ENCODE measurements at places on chromosomes 12 and 14.

GRCh38 chr14:58717813-58718212 lies 80.1 kb downstream of the DACT1 start:
- DNase-seq, result no peak

- no peak for DNase-seq
These were observed 13.2 kb upstream of the SLC41A2 start for GRCh38 chr12:104971306-104971705.

DNA sequence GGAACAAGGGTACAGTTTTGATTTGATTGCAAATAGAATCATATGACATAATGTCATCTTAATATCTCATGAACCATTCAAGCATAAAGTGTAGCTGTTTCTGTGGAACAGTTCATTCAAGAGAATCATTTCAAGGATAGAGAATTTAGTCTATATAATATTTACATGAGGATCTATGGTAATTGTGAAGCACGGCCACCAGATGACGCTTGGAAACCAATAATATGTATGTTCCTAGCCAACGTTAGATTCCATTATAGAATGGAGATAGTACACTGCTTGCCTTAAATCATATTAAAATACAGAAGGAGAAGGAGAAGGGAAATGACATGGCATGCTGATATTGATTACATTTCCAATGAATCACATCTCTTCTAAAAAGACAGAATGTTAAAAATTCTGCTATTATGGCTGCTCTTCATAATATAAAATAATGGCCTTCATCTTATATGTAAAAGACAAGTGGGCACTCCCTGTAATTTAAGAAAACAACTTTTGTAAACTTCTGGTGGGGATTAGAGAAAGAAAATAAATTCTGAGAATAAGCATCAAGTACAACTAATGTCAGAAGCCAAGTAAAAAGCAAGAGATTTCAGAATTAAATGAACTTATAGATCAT lies 351.0 kb downstream of the NAV3 start:
- DNase-seq, result peak; percentile 75

DNA sequence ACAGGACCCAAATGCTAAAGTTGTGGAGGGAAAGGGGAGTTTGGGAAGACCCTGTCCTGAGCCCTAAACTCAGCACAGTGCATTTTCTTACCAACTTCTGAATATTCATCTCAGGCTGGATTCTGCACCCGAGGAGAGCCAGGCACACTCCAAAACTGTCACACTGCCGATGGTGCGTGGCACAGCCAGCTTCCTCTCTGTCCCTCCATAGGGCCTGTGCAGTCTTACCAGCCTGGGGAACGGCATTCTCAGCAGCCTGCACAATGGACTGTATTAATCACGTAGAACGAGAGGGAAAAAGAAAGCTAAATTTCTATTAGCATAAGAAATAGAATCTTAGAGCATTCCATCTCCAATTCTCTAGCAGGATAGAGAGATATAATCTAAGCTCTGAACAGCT lies 71.3 kb upstream of the GPATCH2L start:
- no peak for DNase-seq

DNA sequence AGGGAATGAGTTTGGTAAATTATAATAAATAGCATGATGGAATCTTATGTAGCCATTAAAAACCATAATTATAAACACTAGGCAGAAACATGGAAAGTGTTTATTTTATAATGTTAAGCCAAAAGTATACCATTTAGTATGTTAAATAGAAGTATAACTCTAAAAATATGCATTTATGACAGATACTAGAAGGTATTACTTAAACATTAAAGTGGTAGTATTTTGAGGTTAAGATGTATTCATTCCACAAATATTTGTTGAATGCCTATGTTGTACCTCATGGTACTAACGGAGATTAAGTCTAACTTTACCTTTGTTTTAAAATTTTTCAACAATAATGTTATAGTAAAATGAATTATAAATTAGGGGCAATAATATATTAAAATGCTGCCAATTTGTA lies 24.1 kb downstream of the TTC8 start:
- DNase-seq, result no peak

DNA sequence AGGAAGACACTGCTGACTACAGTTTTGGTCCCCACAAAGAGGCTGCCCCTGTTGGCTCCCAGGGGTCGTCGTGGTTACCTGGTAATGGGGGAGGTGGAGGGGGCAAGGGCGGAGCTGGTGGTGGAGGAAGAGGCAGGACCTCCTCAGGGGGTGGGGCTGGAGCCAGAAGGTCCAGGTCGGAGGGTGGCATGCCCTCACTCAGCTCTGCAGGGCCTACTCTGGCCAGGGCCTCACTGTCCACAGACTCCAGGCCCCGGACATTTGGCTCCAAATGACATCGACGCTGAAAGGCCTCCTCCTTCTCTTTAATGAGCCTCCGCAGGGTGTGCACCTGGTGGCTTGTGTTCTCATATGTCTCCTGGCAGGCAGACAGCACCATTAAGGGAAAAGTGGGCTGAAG lies 28.5 kb downstream of the PRPF40B start:
- DNase-seq, result no peak

DNA sequence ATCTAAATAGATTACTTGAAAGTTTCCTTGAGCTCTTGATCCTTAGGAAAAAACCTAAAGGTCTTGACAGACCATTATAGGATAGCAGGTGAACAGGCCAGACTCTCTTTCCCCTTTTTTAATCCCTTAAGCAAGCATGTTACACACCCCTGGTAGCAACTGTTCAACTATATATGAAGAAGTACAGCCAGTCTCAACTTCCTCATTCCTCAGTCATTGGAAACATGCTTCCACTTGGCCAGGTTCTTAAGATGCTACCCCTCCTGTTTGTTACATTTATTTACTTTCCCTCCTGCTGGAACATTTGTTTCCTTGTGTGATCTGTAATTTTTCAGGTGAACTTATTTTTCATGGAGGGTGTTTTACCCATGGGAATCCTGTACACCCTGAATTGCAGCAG lies 124.1 kb downstream of the ARMH4 start:
- no peak for DNase-seq

DNA sequence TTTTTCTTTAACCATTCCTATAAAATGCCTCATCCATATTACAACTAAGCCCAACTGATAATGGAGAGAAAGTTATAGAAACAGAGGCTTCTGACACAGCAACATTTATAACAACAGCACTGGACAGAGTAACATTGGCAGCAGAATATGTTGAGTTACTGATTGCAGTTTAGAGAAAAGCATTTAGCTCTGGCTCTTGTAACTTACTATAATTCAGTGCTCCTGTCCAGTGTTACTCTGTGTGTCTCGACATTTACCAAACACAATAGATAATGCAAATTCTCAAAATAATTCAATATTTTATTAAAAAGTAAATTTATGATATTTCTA lies 356.1 kb downstream of the CEP128 start:
- DNase-seq, result no peak

DNA sequence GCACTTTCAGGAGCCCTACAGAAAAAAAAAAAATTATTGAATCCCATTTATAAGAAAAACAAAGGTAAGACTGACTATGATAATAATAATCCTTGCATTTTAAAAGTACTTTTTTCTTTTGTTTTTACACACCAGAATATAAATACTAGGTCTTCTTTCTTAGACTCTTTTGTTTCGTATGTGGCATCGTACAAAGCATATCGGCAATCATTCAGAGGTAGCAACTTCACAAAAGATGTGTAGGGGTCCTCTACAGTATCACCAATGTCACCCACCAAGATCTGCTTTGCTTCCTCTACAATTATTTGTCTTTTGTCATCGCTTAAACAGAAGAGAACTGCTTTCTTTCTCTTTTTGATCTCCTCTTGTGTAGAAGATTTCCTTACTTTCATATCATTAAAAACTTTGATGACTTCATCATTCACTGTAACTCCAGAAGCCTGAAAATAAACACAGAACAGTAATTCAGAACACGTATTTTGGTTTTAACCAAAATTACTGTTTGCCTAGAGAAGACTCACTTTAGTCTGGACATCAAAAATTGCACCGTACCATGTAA lies 1.2 kb downstream of the CFL2 start:
- DNase-seq, result no peak

DNA sequence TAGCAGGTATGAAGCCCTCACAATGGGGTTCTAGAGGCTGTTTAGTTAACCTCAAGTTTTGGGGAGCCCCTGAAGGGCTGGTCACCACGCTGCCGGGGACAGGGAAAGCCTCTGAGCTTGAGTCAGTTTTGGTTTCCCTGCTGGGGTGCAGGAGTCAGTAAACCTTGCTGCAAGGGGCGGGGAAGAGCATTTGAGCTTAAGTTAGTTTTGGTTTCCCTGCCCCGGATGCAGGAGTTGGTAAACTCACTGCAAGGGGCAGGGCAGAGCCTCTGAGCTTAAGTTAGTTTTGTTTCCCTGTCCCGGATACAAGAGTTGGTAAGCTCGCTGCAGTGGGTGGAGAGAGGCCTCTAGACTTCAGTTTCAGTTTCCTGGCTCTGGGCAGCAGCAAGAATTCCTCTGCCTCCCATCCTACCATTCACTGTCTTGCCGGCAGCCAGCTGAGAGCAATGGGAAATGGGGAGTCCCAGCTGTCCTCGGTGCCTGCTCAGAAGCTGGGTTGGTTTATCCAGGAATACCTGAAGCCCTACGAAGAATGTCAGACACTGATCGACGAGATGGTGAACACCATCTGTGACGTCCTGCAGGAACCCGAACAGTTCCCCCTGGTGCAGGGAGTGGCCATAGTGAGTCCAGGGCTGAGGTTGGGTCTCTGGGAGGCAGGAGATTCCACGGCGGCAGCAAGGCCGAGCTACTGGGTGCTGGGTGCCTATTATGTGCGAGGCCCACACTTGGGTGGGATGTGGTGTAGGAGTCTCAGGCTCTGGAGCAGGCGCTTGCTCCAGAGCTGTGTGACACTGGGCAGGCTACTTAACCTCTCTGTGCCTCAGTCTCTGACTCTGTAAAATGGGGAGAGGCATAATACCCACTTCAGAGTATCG lies at the start of gene OAS2:
Gene OAS2, plus strand, starts transcription at position 357 of the 878 bp plus-strand sequence. Its CDS starts 90 bp downstream, at position 447.
- DNase-seq, result no peak

GRCh38 chr12:52331833-52332232 lies 10.6 kb upstream of the KRT83 start:
- no peak for DNase-seq

DNA sequence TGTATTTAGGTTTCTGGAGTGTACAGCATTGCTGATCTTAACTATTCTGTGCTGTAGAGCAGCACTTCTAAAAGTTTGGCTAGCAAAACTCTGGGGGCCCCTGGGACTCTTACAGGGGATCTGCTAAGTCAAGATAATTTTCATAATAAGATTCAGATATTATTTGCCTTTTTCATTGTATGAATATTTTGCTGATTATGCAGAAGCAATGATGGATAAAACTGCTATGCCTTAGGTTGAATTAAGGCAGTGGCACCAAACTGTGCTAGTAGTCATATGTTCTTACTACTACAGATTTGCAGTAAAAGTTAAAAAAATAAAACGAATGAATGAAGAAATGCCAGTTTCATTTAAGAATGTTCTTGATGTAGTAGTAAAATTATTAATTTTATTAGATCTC lies 160.1 kb downstream of the PDZRN4 start:
- no peak for DNase-seq

- DNase-seq, result no peak
These were observed 245.5 kb downstream of the BCL11B start for GRCh38 chr14:99026471-99026870.

GRCh38 chr12:51941011-51941581 lies 10.4 kb upstream of the ACVR1B start:
- DNase-seq, result peak; percentile 48

GRCh38 chr14:104390221-104390931 lies 189.2 kb upstream of the C14orf180 start:
- no peak for DNase-seq

- DNase-seq, result no peak
These were observed 74.1 kb downstream of the KIF26A start for GRCh38 chr14:104212206-104213095.

DNA sequence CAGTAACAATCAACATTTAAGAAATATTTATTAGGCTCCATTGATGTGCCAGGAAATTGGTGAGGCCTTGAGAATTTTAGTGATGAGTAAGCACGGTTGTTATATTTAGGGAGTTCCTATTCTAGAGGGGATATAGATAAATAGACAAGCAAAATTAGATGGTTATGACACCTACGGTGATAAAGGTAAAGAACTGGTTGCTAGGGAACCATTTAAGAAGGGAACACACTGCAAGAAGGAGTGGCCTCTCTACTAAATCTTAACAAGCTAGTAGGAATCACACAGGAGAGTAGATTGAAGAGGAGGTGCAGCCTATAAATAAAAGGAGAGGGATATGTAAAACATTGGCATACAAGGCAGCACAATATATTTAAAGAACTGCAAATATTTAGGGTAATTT lies 155.2 kb downstream of the LRIG3 start:
- DNase-seq, result no peak

- no peak for DNase-seq
These were observed 101.3 kb downstream of the PTCSC3 start for GRCh38 chr14:36075203-36075602.

- no peak for DNase-seq
These were observed 915.2 kb downstream of the RPS29 start for GRCh38 chr14:48670939-48671338.

DNA sequence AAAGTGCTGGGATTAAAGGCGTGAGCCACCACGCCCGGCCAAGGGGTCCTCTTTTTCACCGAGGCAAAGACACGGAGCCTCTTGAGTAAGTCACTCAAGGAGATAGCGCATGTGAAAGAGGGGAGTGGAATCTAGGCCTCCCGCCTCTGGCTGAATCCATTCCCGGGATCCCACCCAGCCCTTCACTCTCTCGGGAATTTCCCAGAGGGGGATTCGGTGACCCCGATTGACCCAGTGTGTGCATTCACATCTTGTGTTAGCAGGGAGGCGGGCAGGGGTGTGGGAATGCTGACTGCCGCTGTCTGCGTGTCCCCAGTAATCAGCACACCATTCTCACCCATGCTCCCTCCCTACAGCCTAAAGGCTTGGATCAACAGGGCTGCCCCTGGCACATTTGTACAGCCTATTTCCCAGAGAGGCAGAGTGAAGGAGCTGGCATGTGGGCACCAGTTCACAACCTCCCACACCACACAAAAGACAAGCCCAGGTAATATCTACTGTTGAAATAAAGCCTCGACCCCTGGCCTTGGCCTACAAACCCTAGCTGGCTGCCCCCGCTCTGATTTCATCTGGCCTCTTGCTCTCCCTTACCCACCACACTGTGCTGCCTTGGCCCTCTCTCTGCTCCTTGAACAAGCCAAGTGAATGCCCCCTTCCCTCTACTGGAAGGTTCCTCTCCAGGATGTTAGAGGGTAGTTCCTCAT lies 1.3 kb upstream of the LTBP2 start:
- no peak for DNase-seq

DNA sequence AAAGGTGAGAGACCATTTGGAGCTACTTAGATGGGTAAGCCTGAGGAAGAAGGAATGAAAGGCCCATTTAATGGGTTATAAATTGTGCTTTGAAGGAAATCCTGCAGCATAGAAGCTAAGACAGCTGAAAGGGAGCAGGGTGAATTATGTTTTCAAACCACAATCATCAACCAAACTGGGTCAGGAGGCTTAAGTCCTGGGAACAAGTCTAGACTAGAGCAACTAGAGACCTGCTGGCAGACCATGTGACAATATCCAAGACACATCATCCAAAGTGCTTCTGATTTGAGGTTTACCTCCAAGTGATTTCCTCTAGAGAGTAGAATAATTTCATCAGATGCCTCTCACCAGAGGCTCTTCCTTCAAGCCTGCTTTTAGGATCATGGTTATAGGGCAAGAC lies 53.7 kb downstream of the MAP3K9 start:
- no peak for DNase-seq

- DNase-seq, result no peak
These were observed 105.2 kb downstream of the RBM19 start for GRCh38 chr12:113860950-113861349.

Data from SHP77 treated with DMSO at 0.1 percent for 48 hours (cell line).